ENCODE measurements at places on chromosomes 5 and 9.
A peak's percentile ranks its signal among the peaks of the same experiment; 100 is the strongest.

- DNase-seq, result no peak
Measured at GRCh38 chr9:14957109-14957508, 46.9 kb upstream of the FREM1 start.

DNA sequence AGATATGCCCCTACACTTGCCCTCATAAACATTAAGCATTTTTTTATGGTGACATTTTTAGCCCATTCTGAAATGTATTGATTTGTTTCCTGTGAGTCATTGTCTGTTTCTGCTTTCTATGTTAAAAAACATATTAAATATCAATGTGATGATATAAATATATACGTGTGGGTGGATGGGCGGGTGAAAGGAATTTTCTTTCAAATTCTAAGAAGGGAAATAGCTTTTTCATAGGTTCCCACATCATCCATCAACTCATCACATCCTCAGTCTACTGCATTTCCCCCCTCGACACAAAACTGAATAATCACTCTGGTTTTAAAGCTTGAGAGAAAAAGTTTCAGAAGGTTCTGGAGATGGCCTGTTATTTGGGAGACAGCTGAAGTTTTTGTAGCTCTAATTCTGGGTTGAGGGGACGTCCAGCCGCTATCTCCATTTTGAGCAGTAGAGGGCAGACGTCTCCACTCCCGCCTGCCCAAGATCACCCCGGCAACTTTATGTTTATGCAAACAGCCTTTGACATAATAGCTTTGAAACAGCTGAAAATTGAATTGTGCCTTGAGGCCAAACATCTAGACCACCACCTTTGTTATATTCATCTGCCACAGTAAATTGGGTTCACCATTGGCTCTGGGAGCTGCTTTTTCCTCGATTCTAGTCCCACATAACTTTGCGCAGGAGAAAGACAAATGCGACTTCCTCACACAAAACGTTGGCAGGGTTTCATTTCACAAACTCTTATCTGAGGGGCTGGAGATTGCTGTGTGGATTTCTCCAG, 216.2 kb upstream of the CLINT1 start:
- peak; percentile 30 for DNase-seq

DNA sequence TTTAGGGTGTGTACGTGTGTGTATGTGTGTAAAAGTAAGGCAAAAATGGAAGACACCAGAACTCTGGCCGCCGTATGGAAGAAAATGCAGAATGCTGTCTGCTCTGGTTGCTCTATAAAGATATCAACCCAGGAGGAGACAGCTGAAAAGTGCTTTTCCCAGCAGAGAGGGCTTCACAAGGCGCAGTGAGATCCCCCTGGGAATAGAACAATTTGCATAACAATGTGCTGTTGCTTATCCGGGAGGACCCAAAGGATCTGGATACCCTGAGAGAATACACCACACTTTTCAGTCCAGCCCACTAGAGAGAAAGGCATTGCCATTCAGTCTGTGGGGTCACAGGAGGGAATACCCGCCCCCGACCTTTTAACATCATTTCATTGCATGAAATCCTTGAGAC, 230.6 kb downstream of the EBF1 start:
- no peak for DNase-seq

- DNase-seq, result no peak
Measured at GRCh38 chr9:76644171-76644570, 120.1 kb upstream of the PCA3 start.

- no peak for DNase-seq
Measured at GRCh38 chr9:131986576-131986975, 93.1 kb downstream of the MED27 start.

DNA sequence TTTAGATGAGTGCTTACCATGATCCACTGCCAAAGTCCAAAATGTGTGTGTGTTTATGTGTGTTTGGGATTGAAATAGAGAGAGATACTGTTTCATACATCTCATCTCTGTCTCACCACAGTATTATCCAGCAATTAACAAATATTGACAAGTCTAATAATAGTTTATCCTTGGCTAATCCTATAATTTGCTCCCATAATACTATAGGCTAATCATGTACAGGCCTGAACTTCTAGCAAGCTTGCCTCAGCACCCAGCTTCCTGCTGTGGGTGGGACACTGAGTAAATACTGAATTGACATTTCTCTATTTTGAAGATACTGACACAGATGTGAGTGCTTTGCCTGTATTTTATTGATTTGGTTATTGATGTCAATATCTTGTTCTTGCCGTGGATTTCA, 35.3 kb upstream of the KCNV2 start:
- DNase-seq, result no peak

DNA sequence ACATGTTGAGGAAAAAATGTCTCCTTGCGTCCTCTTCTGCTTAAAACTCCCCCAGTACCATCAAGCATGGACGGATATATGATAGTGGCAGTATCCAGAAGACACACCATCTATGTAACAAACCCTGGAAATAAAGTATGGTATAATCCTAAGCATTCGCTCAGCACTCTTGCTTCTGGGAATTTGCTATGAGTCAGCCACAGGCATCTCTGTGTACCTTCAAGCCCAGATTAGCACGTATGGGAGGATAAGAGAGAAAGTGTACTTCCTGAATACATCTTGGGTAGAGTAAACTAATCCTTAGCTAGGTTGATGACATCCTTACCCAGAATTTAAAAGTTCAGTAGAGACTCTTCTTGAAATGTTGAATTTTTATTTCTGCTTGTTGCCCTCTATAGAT, 71.2 kb downstream of the GHR start:
- DNase-seq, result no peak

GRCh38 chr5:95763941-95764340, 32.8 kb downstream of the RHOBTB3 start:
- DNase-seq, result no peak

DNA sequence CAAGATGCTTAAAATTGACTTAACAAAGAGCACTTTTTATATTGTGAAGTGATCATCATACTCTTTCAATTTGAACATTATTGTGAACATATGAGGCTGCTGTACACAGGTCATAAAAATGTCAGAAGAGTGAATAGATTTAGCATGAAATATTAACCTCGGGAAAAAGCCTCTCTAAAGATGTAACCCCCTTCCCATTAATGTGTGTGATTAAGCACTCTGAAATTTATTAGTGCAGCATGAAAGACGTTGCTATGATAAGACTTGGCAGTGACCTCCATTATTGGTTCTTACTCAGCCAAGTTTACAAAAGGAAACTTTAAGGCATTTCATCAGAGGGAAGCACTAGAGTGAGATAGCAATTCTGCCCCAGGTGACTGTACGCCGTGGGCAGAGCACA, 326.5 kb downstream of the NTRK2 start:
- DNase-seq, result no peak

Data from Jurkat, Clone E6-1 (cell line).